CD4-positive, alpha-beta T cell treated with Interleukin-15 for 1 hour (primary cell): ENCODE measurements at places on chromosomes 3 and 15.
A peak's percentile ranks its signal among the peaks of the same experiment; 100 is the strongest.

GRCh38 chr15:68793776-68794175 is 26.9 kb downstream of the ANP32A start:
- DNase-seq = no peak

- no peak for DNase-seq
These were observed 119.9 kb upstream of the FHIT start for GRCh38 chr3:61371123-61371522.

GRCh38 chr15:65392368-65392767 is 14.6 kb upstream of the IGDCC3 start:
- DNase-seq = no peak

GRCh38 chr3:155657161-155657560 is 87.7 kb downstream of the PLCH1 start:
- no peak for DNase-seq

GRCh38 chr15:96119734-96120133 is 210.8 kb upstream of the NR2F2 start:
- no peak for DNase-seq

GRCh38 chr15:35545316-35545823 is 595 bp downstream of the DPH6 start:
- DNase-seq = no peak

- no peak for DNase-seq
These were observed 34.7 kb upstream of the CCDC174 start for GRCh38 chr3:14616606-14617507.

DNA sequence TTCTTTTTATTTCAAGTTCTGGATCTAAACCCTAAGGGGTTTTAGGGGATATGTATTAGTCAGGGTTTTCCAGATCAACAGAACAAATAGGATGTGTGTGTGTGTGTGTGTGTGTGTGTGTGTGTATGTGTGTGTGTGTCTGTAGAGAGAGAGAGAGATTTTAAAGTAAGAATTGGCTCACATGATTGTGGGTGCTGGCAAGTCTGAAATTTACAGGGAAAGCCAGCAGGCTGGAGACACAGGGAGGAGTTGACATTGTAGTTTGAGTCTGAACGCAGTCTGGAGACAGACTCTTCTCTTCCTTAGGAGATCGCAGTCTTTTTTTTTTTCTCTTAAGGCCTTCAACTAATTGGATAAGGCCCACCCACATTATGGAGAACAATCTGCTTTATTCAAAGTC is 428.8 kb upstream of the TBL1XR1 start:
- no peak for DNase-seq

- DNase-seq = peak; percentile 35
These were observed 75.4 kb upstream of the POMGNT2 start for GRCh38 chr3:43181202-43181821.

GRCh38 chr3:188950832-188951489 is 220.8 kb upstream of the TPRG1 start:
- peak; percentile 66 for DNase-seq

DNA sequence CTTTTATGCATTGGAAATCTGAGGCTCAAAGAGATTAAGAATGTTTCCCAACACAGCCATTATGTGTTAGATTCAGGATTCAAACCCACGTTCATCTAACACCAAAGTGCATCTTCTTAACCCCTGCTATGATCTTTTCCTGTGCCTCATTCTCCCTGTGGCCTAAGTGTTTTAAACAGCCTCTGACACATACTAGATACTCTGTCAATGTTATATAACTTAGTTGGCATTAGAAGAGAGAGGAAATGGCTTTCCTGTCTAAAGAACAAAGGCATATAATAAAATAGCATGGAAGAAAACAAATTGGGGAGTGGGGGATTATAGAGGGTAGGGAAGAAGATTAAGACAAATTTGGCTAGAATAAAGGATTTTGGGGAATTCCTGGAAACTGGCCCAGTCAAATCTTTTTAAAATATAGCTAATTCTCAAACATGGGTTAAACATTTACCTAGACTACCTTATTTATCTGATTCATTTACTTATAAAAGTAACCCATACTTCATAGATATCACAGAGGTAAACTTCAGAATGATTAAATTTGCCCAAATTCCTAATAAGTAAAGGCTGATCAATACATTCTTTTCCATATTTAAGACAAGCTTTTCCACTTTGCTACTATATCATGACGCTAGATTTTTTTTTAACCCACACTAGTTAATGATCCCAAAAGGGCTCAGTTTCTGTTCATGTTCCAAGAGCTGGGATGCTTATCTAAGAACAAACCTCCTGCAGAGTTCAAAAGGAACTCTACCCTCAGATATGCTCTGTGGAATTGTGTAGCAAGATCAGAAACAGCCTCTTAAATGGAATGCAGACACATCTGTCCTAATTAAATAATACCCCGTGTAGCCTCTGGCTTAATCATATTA is 122.9 kb upstream of the PTPRG start:
- DNase-seq = no peak

DNA sequence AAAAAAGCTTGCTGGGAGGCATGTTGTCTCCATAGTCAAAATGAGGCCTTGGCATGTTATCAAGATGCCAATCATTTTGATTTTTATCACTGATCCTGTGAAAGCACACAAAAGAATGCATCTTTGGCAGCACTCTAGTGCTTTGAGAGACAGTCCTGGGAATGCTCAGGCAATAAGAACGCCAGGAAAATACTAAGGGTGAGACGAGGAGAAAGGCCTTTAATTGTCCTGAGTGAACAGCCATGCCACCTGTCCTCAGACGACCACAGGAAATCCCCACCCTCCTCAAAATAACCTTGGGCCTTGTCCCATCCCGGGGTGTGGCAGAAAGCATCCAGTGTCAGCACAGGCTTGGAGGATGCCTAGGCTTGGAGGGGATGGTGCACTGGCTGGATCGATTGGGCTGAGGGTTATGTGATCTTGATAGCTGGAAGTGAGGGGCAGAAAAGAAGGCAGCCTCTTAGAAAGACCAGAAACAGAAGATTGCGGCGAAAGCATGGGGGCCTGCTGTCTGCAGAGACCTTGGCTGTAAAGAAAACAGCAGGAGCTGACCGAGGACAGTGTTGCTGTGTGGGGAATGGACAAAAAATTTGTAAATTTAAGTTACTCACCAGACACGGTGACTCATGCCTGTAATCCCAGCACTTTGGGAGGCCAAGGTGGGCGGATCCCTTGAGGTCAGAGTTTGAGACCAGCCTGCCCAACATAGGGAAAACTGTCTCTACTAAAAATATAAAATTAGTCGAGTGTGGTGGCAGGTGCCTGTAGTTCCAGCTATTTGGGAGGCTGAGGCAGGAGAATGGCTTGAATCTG is 7.3 kb downstream of the TMEM158 start:
- no peak for DNase-seq

DNA sequence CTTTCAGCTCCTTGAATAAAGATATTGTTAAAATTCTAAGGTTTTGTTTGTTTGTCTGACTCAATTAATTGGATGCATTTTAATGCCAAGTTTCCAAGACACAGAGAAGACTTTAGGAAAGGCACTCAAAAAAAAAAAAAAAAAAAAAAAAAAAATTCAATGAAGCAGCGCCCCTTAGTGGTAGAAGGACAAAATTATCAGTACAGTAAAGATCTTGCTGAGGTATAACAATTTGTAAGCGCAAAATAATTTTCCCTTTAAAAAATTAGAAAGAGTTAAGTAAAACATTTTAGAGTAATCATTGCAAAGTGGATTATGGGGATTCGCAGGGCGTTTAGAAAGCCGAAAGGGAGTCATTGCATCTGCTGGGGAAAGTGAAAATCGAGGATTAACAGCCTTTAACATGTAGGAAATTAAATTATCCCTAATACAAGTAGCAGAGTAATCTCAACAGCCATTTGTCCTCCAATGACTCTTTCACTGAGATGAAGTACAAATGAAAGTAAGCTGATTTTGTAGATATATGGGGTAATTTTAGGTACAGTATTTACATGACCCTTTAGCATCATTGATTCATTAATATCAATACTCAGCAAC is 5.8 kb upstream of the DIS3L start:
- no peak for DNase-seq

DNA sequence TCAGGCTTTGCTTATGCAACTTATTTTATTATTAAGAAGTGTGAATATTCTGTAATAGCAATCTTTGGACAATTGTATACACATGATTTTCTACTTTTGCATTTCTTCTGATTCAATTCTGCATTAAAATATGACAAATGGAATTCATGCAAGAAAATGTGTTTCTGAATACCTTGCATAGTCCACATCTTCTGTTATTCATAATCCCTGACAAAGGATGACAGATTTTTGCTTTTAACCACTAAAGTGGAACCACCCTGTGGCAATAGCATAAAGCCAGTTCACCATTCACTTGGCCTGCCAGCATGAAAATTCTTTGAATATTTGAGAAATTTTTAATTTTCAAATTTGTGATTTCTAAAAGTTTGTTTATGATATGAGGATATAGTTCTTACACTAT is 397.0 kb downstream of the ROBO2 start:
- no peak for DNase-seq

DNA sequence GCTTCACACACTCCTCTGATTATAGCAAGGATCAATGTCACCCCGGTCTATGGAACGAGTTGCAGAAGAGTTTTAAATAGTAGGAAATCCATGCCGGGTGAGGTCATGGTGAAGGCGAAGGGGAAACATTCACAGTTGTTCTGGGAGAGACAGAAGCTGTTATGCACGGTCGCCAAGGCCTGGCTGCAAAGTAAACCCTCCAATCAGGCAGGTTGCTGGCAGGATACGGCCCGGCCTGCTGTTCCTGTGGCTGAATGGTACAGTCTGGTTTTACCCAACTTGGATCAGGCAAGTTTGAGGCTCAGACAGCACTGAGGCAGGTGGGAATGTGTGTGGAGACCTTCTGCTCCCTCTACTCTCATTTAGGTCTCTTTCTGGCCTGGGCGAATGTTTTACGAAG is 45.3 kb upstream of the ATP2B2 start:
- DNase-seq = no peak

DNA sequence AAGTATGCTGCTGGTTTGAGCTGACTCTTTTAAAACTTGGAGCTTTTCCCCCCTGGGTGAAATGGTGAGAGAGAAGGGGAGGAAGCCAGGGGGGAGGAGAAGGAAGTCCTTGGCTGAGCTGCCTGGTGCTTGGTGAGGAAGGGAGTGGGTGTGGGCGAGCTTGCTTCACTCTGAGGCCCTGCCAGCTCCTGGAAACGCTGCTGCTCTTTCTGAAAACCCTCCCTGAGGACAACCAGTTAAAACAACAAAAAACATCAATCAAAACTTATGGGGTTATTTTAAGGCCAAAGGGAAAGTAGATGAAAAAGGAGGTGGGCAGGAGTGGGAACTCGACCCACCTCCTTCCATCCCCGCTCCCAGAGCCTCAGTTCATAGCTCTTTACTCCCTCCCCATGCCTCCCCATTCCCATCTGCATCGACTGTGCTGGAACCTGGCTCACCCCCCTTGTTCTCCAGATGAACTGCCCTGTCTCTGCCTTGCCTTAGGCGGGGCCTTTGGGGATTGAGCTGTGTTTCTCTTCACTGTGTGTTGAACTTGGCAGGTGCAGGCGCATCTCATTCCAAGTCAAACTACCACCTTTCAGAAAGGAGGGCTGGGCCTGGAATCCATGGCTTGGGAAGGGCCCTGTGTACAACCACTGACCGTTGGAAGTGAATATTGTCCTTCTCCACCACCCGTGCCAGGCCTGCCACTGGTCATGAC is 166.1 kb downstream of the ZNF621 start:
- DNase-seq = no peak

- DNase-seq = no peak
These were observed 21.7 kb upstream of the CGNL1 start for GRCh38 chr15:57354436-57355123.

- DNase-seq = peak; percentile 27
These were observed 28.9 kb upstream of the BHLHE40 start for GRCh38 chr3:4950351-4950784.

DNA sequence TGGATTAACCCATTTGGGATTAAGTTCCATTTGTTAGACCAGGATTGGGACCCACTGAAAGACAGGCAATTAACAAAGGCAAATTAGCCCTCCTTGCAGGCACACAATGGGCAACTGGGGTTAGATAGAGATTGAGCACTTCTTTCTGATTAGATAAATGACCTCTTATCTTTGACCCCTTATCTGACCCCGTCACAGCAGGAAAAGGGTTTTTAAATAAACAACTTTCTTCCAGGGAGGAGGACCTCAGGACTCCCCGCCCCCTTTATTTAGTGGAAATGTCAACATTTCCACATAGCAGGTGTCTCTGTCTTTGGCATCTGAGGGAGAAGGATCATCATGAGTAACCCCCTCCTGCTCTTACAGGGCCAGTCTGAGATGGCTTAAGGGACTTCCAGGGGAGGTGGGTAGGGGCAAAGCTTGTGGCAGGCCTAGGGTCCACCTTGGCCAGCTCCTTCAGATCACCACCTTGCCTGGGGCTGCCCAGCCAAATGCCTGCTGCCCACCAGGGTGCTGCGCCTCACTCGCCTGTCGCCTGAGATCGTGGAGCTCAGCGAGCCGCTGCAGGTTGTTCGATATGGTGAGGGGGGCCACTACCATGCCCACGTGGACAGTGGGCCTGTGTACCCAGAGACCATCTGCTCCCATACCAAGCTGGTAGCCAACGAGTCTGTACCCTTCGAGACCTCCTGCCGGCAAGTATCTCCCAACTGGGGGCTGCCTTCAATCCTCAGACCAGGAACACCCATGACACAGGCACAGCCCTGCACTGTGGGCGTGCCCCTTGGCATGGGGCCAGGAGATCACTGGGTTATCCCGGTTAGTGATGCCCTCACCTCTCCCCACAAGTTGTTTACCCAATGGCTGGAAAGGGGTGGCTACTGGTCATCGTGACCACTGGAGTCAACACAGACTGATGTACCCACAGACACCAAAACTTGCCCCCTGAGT is 2.6 kb upstream of the WDR6 start:
- no peak for DNase-seq

DNA sequence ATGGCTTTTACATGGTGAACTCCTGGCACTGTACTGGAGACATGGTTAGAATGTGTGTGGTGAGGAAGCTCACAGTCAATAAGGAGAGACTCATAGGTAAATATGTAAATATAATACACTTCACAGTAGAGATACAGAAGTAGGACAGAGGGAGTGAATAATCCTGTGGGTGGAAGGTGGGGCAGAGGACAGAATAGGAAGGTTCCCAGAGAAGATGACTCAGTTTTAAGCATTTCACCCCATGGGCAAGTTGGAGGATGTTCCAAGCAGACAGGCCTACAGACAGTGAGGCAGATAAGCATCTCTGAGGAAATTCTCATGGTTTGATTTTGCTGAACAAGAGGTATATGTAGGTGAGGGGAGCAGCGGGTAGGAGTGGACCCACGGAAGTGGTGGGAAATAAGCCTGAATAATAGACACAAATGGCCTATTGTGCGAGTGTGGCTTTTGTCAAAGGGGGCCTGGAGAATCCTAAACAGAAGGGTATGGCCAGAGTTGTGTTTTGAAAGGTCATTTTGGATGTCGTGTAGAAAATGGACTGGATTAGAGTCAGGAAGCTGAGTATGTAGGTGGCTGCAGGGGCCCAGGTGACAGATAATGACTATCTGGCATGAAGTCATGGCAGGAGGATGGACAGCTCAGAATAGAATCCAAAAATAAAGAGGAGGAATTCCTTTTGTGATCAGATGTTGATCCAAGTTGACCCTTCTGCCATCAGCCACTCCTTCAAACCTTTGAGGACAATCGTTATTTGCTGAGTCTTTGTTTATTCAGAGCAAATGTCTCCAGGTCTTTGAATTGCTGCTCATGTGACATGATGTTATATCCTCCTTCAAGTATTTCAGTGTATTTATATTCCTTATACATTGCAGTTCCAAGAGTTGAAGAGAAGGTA is 97.3 kb upstream of the THRB start:
- no peak for DNase-seq

- DNase-seq = no peak
These were observed 48.0 kb downstream of the ZDHHC19 start for GRCh38 chr3:196163212-196163611.
